ENCODE measurements at places on chromosomes 12 and 14.

DNA sequence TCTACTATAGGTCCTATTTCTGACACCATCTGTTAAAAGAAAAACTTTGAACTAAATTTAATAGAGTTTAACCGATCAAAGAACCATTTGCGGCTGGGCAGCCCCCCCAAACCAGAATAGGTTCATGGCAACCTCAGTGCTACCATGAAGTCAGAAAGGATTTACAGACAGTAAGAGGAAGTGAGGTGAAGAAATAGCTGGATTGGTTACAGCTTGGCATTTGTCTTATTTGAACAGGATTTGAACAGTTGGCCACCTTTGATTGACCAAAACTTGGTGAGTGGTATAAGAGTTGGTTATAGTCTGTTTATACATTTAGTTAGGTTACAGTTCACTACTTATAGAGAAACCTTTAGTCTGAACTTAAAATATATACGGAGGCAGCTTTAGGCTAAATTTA, 88.9 kb downstream of the TXNDC16 start:
- no peak for DNase-seq

DNA sequence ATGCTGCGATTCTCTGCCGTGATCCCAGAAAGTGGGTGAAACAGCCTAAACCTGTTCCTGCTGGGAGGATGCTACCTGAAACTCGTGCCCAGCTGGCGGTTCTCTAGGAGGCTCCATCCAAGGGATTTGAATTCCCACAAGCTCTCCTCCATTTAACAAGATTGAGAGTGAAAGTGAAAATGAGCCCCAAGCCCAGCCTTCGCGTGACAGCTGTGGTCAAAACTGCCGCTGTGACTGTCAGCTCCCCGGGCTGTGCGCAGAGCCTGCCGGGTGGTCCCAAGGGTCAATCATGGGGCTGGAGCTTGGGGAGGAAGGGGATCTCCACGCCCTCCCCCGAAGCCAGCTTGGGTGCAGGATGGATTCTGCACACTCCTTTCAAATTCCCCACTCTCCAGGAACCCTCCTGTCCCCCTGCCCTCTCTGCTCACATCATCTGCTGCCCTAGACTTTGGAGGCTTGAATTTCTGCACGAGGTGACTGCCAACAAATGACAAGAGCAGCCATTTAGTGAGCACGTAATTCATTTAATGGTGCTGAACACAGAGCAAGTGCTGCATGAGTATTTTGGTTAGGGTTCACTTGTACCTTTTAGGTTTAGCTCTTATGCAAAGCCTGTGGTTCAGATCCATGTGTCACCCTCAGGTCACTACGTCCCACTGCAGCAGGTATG, 5.3 kb downstream of the ASB2 start:
- DNase-seq: no peak

DNA sequence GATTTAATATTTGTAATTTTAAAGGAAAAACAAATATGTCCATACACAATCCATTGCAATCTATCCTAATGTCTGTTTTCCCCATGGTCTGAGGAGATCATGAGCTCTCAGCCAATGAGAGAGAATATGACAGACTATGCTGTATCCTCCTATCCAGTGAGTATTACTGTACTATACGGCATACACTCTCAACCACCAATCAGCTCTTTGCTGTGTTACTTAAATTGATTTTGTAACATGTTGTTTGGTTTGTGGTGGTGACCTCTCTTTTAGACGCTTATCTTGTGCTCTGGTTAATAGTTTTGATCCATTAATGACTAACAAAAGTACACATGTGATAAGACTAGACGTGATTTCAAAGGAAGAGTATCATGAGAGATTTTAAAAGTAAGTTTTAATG, 231.5 kb upstream of the FOXN3 start:
- DNase-seq: no peak

GRCh38 chr14:86852530-86852929, 1140.5 kb downstream of the GALC start:
- DNase-seq: no peak

DNA sequence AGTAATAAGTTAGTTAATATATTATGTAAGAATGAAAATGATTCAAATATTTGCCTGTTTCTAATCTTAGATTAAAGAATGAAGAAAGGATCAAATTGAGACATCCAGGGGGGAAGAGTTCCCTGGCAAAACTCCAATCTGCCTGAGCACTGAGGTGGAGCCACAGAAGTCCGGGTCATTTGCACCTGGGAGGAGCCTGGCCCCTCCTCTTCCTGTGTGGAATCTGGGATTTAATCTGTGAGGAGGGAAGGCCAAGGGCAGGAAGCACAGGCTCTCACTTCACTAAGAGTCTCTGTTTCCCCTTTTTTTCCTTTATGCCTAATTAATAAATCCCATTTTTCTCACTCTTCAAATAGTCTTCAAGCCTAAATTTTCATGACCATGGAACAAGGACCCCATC, 599.5 kb downstream of the FLRT2 start:
- DNase-seq: no peak

GRCh38 chr12:130351326-130351725, 13.6 kb downstream of the PIWIL1 start:
- DNase-seq: no peak

GRCh38 chr14:33671556-33671955, 279.3 kb downstream of the EGLN3 start:
- no peak for DNase-seq

GRCh38 chr14:57413849-57414248, 23.5 kb downstream of the NAA30 start:
- DNase-seq: no peak

DNA sequence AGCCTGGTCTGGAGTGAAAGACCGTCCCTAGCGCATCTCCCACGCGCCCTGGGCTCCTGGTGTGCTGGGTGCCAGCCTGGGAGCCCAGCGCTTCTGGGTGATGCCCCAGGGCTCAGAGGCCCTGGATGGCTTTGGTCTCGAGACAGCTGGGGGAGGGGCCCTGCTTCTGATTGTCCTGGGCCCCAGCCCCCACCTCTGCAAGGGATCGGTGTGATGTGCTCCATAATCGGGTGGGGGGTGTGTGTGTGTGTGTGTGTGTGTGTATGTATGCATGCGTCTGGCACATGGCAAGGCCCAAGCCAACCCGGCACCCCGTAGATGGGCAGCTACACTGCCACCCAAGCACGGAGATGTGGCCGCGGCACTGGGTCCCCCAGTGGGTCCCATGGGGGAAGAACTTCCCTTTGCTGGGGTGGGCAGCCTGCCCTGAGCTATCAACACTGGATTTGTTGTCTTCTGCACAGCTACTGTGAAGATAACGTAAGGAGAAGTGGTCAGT, 3.1 kb downstream of the ZBTB42 start:
- no peak for DNase-seq

GRCh38 chr12:5377997-5378592, 53.8 kb upstream of the NTF3 start:
- no peak for DNase-seq
